Mesenteric fat pad (tissue), 1 donor: ENCODE measurements at places on chromosomes 3 and 15. TPM values are rescaled to one million over a fixed set of nuclear protein-coding genes. Genes with fewer than 3 reads are reported as not detected.

Gene PLCL2
- total RNA-seq: 12.2 TPM

Gene MYZAP
- 65.5 TPM for total RNA-seq

Gene ROBO1
- total RNA-seq: 7.1 TPM

Gene MOBP
- total RNA-seq: not detected

Gene EFHB
- 1.3 TPM for total RNA-seq
